ENCODE measurements at places on chromosomes 6 and 20.

DNA sequence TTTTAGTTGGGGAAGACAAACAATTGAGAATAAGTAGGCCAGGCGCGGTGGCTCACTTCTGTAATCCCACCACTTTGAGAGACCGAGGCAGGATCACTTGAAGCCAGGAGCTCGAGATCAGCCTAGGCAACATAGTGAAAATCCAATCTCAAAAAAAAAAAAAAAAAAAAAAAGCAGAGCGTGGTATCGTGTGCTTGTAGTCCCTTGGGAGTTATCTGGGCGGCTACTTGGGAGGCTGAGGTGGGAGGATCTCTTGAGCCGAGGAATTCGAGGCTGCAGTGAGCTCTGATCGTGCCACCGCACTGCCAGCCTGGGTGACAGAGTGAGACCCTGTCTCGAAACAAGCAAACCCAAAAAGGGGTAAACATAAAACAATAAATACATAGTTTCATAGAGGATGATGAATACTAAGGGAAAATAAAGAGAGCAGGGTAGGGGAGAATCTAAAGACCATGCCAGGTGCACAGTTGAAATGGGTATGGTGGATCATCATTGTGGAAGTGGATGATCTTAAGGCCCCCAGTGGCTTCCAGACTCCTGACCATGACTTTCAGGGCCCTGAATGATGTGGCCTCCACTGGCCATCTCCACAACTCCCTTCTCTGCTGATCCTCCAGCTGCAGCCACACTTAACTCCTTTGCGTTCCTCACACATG lies 947 bp downstream of the POFUT1 start:
- DNase-seq, result no peak

DNA sequence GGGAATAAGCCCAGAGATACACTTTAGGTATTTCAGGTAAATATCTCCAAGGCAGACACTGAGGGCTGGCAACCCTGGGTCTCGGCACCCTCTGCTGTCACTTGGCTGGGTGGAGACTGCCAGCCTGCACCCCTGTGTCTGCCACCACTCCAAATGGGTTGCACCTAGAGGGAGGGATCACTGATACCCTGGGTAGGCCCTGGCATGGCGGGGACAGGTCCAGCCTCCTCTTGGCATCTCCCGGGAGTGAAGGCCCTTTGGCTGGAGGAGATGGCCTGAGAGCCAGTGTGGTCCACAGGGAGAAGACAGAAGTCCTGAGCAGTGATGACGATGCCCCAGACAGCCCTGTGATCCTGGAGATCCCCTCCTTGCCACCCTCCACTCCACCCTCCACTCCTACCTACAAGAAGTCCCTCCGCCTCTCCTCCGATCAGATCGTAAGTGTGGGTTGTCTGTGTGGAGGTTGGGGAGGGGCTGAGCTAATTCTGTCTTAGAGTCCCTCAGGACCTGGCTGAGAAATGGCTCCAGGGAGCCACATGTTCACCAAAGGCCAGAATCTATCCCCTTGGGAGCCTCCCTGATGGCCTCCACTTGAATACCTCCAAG lies 10.9 kb downstream of the EMILIN3 start:
- no peak for DNase-seq

DNA sequence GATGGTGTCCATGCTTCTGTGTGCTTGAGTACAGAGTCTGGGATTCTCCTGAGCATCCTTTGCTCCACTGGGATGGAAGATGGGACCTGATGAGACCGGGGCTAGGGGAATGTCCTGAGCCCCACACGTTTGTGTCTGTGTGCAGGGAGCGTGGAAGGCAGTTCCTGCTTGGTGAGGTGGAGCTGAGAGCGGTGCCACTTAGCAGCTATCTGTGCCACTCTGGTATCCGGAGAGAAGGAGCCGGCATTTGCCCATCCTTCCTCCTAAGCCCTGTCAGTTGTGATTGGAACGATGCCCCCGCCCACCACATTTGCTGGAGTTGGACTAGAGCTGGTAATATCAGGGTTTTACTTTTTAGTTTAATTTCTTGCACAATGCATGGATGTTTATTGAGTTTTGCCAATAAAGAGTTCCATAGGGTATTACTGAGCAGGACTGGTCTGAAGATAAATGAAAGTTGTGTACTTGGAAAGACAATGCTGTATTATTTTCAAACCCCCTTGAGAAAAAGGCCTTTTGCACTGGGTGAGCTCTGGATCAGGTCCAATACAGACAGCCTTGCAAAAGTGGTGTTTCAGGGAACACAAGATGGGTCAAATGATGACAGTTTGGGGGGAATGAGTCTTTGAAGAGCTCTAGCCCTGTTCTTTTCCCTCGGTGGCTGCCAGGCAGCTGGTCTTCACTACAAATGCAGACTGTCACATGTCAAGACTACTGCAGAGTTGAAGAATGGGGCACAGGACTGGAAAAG lies 130.8 kb downstream of the SYCP2 start:
- no peak for DNase-seq

DNA sequence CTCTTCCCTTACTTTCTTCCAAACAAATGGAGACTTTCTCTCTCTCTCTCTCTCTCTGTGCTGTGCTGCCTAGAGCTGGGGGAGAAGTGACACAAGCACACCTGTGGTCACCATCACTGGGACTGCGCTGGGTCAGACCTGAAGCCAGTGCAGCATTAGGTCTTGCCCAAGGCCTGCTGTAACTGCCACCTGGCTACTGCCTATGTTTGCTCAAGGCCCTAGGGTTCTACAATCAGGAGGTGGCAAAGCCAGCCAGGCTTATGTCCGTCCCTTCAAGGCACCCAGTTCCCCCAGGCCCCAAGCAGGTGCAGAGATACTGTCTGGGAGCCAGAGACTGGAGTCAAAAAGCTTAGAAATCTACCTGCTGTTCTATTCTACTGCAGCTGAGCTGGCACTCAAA lies 49.4 kb upstream of the TOP1 start:
- DNase-seq, result no peak

- peak; percentile 39 for DNase-seq
These were observed 59.1 kb upstream of the SUPT3H start for GRCh38 chr6:45436544-45437438.

DNA sequence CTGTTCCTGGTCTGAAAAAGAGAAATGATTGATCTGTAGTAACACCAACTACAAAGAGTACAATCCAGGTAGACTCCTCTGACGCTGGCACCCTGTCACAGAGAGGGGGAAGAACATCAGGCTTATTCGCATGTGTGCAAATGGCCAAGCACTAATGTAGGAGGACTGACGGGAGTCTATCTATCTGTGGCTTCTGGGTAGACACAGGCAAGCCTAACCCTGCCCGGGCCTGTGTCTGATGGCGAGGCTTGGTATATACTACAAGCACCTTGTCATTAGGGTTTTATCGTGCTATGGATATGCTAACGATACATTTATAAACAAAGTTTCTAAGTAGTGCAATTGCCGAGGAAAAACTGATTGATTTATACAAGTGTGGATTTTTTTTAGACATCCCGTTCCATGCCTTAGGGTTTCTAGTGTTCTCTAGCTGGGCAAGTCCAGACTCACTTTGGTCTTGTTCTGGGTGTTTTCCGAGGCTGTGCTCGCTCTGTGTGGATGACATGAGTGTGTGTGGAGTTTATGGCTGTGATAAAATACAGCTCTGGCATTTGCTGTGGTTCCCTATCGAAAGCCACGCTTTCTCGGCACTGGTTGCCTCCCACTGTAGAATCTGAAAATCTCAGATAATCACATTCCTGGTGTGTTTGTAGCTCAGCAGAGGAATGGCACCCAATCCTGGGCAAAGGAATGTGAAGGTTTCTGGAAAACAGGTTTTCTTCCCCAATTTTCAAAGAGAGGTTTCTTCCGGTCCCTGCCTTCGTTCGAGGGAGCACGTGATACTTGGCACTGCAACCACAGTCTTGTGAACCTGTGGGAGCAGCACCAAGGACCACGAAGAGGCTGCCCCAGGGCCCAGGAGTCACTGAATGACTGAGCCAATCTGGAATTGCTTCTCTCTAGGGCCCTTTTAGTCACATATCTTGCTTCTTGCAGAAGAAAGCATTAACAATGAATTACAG lies 67.5 kb upstream of the EDN1 start:
- no peak for DNase-seq

GRCh38 chr6:85537055-85537494 lies 56.6 kb downstream of the SNX14 start:
- peak; percentile 5 for DNase-seq

DNA sequence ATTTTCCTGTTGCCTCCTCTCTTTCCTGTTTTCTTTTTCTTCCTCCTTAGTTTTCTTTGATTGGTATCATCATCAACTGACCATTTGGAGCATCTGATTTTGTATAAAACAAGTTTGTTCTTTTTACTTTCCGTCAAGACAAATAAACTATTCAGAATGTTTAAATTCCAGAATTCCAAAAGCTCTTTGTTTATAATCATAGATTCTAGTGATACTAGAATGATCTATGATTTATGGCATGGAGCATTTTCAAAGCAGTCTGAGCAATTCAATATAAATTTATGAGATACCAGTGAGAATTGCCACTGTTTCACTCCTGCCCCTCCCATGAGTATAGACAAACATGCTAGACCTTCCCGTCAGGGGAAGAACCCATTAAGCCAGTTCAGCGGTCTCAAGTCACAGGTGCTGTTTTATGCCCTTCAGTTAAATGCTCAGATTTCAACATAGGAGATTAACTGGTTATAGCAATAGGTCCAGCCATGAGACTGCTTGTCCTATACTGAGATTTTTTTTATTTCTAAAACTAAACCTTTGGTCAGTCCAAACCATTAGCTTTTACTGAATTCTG lies 60.7 kb downstream of the GRIK2 start:
- DNase-seq, result no peak

- no peak for DNase-seq
These were observed 172.9 kb upstream of the CDYL start for GRCh38 chr6:4603291-4603690.

DNA sequence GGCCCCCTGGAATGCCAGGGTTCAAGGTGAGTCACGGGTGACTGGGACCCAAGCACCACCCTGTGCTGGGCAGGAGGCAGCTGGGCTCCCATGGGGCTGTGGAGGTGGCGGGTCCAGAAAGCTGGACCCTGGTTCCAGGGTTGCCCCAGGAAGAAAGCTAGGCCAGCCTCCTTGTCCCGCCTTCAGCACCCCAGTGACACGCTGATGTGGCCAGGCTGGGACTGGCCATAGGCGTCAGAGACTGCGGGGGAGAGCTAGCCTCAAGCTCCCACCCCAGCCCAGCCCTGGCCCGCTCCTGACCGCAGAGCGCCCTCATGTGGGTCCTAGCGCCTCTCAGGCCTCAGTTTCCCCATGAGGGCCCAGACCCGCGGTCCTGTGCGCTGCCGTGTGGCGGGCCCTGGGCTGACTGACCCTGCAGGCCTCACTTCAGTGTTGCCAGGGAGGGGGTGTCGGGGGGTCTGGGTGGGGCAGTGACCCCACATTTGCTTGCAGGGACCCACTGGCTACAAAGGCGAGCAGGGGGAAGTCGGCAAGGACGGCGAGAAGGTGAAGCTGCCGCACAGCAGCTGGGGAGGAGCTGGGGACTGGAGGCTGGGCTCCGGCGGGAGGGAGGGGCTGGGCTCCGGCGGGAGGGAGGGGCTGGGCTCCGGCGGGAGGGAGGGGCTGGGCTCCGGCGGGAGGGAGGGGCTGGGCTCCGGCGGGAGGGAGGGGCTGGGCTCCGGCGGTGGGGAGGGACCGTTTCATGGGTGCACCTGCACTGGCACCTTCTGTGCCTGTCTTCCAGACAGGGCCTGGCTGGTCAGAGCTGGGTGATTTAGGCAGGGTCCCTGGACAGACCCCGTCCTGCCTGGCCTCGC lies 7.9 kb downstream of the COL9A3 start:
- no peak for DNase-seq

- no peak for DNase-seq
These were observed 955.5 kb downstream of the PHF3 start for GRCh38 chr6:64590965-64591675.

- DNase-seq, result no peak
These were observed 25.2 kb downstream of the DLL1 start for GRCh38 chr6:170265655-170266054.

GRCh38 chr6:26130581-26131249 lies 43.5 kb downstream of the HFE start:
- DNase-seq, result no peak

DNA sequence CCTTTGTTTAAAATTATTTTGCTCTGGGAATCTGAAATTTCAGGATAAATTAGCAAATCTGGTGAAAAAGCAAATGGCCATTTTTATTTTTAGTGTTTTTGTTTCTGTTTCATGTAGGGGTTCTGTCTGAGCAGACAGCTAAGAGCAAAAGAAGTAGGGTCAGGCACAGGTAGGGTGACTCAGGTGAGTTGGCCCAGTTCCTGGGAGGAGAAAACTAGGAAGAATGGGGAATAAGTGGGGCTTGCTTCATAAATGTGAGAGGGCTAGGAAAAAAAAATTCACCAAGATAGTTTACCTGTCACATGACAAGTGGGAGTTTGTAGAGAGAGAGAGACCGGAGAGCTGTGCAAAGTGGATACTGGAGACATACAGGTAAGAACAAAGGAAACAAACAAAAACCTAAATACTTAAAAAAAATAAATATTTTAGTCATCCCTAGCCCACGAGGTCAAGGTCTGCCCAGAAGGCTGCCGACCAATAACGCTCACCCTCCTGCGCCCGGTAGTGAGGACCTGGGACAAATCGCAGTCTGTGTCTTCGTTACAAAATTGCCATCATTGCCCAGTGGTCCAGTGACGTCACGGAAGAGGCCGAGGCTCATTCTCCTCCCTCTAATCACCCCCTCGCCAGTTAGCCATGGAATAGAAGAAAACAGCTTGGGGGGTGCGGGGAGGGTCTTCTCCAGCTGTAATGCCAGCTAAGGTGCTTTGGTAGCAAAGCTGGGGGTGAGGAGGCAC lies 2.3 kb downstream of the THBD start:
- DNase-seq, result no peak

- peak; percentile 92 for DNase-seq
These were observed 32.2 kb upstream of the ASXL1 start for GRCh38 chr20:32325706-32326503.

GRCh38 chr6:97969065-97969464 lies 686.0 kb upstream of the MMS22L start:
- DNase-seq, result no peak

- no peak for DNase-seq
These were observed 10.5 kb upstream of the SRXN1 start for GRCh38 chr20:663315-664090.

DNA sequence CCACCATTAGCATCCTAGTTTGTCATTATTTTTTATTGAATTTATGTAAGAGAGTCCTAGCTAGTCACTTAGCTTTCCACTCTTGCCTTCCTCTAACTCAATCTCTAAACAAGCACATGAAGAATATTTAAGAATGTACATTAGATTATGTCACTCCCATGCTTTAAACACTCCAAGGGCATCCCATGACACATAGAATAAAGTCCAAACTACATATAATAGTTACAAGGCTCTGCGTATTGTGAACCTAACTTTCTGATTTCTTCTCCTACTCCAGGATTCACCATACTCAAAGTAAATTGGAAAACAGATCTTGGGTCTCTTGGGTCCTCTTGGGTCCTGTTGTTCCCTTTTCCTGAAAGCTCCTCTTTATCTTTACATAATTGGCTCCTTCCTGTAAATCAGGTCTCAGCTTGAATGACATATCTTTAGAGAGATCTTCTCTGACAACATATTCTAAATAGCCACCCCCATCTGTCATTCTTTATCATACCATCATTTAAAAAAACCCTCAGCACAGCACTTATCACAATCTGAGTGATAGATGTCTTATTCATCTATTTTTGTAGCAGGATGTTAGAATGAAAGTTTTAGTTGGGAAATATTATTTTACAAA lies 1042.4 kb upstream of the FLRT3 start:
- DNase-seq, result no peak

GRCh38 chr6:26158581-26159356 lies 71.5 kb downstream of the HFE start:
- no peak for DNase-seq
